ENCODE measurements at places on chromosomes 7 and 10. TPM values are rescaled to one million over a fixed set of nuclear protein-coding genes. Genes with fewer than 3 reads are reported as not detected.

GRCh38 chr7:45402480-45403218 lies 171.5 kb upstream of the ADCY1 start:
- no peak for DNase-seq

GRCh38 chr7:119720541-119720940 lies 552.4 kb upstream of the KCND2 start:
- no peak for DNase-seq

- DNase-seq = no peak
Observed at GRCh38 chr7:50264908-50265307, 39.6 kb upstream of the IKZF1 start.

GRCh38 chr10:97034301-97034700 lies 151.5 kb downstream of the SLIT1 start:
- DNase-seq = no peak

- DNase-seq = no peak
Observed at GRCh38 chr7:152006336-152006735, 19.1 kb upstream of the GALNT11 start.

The TFPI2 gene
- 15.0 TPM for polyA plus RNA-seq

The DKK1 gene
- polyA plus RNA-seq = 59.9 TPM

GRCh38 chr7:88969167-88969566 lies 173.6 kb upstream of the TEX47 start:
- no peak for DNase-seq

GRCh38 chr10:52633266-52633665 lies 139.3 kb downstream of the MBL2 start:
- DNase-seq = no peak

- DNase-seq = no peak
Observed at GRCh38 chr7:132162556-132163144, 413.6 kb downstream of the PLXNA4 start.

DNA sequence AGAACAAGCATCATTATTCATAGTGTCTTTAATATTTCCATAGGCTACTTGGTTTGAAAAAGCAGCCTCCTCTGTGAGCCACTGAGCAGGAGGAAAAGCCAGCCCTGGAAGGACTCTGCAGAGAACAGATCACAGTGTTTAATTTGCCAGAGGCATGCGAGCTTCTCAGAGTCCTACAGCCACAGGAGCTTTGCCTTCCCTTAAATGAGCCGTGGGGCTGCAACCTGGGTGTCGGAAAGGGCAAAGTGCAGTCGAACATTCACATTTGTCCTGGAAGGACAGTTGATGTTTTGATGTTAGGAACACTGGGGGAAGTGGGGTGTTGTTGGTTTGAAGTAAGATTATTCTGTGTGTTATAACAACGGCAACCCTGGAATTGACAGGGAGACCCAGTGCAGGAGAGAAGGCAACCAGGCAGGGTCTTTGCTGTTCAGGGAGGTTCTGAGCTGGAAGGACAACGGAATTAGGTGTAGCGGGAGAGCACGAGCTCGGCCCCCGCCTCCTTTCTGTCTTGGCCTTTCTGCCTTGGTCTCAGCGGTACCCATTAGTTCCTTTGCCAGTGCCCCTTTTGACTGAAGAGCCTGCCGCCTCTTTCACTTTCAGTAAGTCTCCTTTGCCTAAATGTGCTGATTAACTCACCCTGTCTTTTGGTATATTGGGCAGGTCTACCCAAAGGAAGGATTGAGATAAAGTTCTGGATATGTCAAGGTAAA lies 192.3 kb upstream of the PITRM1 start:
- no peak for DNase-seq

DNA sequence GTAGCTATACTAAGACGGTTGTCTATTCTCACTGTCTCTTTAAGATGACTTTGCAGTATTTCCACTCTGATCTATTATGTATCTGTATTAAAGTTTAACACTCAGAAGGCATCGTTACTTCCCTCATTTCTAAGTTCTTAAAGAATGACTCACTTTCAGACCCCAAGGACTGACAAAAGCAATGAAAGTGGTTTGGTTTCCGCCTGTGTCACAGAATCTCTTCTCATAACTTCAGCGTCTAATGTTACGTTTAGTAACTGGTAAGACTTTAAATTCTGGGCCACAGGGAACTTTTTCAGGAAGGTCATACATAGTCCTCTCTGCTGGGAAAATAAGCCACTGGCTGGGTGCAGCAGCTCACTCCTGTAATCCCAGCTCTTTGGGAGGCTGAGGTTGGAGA lies 892.0 kb upstream of the AUTS2 start:
- no peak for DNase-seq

GRCh38 chr7:116800594-116800993 lies 61.8 kb upstream of the CAPZA2 start:
- DNase-seq = no peak

DNA sequence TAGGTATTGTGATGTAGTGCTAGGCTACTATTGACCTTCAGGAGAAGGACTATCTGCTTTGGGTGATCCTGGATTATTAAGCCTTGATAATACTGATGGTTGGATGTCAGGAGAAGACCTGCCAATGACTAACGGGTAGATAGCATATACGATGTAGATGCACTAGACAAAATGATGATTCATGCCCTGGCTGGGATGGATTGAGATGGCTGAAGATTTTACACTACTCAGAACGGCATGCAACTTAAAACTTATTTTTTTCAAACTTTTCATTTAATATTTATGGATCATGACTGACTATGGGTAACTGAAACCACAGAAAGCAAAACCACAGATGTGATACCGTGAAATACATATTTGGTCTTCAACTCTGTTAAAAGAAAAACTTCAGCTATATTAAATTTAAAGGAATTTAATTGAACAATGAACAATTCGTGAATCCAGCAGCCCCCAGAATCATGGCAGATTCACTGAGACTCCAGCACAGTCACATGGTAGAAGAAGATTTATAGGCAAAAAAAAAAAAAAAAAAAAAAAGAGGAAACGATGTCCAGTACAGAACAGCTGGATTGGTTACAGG lies 124.6 kb upstream of the CDK13 start:
- no peak for DNase-seq

GRCh38 chr10:43202657-43203447 lies 64.0 kb downstream of the RASGEF1A start:
- no peak for DNase-seq

DNA sequence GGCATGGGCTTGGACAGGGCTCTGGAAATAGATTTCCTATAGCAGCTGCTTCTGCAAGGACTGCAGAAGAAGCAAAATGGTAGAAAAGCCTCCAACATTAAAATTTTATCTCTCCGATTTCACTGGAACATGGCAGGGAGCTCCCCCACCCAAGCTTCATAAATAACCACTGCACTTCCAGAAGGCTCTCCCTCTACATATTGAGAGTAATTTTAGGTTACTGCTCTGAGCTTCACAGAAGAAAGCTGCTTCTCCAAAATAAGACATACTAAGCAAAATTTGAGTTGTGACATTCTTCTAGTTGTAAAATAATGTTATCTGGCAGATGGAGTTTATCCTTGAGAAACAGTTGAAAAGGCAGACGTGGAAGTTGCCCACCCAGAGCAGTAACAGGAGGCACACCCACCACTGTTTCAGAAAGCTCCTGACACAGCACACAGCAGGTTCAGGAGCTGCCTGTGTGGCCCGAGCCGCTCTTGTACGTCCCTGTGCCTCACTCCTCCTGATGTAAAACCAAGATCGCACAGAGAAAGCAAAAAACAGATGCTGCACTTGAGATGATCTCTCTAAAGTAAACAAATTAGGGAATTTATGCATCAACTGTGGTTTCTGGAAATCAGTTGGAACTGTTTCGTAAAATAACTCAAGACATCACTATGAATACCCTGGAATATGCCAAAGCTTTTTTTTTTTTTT lies 621.0 kb downstream of the PARD3 start:
- no peak for DNase-seq

DNA sequence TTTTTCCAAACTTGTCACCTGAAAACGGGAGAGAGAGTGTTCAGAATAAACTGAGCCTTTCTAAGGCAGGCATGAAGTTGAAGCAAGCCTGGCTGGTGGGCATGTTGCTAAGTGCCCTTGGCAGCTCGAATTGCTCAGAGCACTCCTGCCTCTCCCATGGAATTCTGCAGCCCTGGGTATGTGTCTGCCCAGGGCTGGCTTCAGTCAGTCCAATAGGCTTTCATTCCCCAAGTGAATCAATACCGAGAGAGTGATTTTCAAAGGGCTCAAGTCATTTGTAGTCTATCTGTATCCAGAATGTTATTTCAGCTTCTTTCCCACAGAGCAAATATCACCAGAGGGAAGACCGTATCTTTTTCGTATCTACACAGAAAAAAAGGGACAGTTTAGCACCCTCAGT lies 415.5 kb upstream of the COBL start:
- no peak for DNase-seq

DNA sequence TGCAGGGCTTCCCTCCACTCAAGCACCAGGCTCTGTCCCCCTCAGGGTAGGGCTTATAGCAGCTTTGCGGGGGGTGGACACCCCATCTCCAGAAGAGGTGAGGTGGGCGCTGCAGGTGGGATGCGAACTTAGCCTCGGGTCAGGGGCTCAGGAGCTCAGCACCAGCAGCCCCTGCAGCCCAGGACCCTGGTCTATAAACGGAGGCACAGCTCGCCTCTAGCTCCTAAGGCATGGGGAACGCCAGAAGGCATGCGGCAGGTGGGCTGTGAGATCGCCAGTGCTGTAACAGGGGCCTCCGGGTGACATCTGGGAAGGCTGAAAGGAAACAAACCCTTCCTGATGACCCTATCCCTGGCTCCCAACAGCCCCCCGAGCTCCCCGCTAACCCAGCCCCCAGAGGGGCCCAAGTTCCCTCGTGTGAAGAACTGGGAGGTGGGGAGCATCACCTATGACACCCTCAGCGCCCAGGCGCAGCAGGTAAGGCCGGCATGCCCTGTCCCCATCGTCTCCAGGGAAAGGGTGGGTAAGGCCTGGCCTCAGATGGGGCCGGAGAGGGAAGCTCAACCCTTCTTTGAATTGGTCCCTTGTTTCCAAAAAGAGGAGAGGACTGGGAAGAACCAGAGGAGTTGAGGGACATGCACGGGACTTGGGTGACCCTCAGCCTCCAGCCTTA lies 4.2 kb downstream of the NOS3 start:
- DNase-seq = no peak

The HMX3 gene
- polyA plus RNA-seq = not detected

DNA sequence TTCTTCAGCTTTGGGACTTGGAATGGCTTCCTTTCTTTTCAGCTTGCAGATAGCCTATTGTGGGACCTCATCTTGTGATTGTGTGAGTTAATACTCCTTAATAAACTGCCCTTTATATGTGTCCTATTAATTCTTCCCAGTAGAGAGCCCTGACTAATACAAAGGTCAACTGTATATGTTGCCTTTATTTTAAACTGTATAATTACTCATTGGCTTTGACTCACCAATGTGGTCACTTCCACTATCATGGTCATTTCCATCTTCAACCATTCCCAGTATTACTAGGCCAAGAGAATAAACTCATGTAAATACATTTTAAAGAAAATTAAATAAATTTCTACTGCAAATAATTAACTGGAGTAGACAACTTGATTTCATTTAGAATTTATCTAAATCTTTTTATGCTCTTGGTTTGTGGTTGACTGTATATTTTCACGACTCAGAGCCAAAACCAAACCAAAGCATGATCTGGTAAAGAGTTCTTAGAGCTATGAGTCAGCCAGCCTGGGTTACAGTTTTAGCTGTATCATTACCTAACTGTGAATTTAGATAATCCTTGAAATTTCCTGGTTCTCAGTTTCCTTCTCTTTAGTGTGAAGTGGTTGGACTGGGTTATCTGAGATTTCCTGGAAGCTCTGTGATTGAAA lies 188.4 kb downstream of the PPP1R3A start:
- no peak for DNase-seq

DNA sequence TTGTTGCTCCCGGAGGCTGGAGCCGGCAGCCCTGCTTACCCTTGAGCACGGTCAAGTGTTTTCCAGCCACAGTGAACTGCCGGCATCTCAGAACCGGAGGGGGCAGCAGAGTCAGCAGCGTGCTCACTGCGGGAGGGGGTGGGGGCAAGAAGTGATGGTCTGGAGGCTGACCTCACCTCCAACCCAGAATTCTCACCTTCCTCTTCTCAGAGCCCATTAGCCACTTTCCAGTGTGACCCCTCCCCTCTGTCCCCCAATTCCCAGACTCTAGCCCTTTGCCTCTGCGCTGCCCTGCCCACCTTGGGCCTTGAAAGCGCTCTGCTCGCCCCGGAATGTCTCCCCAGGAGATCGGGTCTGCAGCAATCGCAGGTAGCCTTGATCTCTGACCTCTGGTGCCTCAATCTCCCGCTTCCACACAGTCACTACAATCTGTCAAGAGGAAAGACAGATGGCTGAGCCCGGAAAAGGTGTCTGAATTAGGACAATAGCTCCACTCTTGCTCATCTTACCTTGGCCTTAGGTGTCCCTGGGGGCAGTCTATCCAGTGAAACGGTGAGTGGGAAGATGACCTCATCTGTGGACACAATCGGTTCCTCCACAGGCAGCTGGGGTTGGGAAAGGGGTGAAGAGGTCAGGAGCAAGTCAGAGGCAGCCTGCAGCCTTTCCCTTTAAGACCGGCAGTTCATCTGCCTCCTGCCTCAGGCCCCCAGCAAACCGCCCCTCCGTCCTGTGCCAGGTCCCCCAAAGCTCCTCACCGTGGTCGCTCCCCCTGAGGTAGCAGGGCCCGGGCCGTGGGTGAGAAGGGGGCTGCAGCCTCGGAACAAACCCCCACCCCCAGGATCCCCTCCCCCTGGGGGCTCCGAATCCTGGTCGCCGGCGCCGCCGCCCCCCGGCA lies 942 bp downstream of the TRAPPC14 start:
- DNase-seq = no peak

DNA sequence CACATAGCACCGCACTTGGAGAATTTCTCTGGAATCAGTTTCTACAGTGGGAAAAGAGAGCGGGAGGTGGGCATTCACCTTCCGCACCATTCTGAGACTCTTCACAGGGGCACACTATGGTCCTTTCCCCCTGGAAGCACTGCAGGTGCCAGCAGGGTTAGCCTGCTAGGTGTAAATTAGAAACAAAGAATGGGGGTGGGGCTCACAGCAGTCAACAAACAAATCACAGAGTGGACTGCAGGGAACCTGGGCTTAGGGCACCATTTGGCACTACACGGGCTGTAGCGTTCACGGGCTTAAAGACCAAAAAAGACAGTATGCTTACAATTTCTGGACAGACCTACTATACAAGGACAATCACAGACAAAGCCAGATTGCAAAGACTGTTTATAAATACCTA lies 8.0 kb upstream of the PKD1L1 start:
- DNase-seq = no peak

The SLC18A3 gene
- not detected for polyA plus RNA-seq

The SKIDA1 gene
- polyA plus RNA-seq = 12.1 TPM

GRCh38 chr10:69571618-69572158 lies 1.5 kb downstream of the NEUROG3 start:
- DNase-seq = no peak

DNA sequence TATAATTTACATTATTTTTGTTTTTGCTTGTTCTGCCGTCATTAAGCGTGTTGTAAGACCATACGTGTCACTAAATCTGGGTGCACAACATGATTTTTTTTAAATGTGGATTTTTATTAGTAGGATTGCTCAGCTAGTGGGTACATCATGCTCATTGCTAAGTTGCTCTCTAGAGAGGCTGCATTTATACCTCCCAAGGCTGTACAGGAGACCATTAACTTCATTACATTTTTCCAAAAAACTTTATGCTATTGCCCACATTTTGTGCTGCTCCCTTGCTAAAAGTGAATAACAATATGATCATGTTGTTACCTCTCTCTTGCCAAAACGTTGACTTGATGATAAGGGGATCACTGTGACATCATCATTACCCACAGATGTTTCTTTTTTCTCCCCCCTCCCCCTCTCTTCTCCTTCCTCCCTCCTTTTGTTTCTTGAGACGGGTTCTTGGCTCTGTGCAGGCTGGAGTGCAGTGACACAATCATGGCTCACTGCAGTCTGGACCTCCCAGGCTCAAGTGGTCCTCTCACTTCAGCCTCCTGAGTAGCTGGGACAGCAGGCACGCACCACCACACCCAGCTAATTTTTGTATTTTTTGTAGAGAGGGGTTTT lies 65.1 kb downstream of the BMPR1A start:
- DNase-seq = no peak

GRCh38 chr10:78260141-78260540 lies 226.5 kb downstream of the RPS24 start:
- DNase-seq = no peak

All from right renal cortex interstitium (tissue), 3 donors.